Stimulated activated CD4-positive, alpha-beta T cell treated with anti-CD3 and anti-CD28 coated beads, Interleukin-1b, Interleukin-23, amount 100 ng/mL, for 48 hours (primary cell): ENCODE measurements at places on chromosomes 4 and X.

DNA sequence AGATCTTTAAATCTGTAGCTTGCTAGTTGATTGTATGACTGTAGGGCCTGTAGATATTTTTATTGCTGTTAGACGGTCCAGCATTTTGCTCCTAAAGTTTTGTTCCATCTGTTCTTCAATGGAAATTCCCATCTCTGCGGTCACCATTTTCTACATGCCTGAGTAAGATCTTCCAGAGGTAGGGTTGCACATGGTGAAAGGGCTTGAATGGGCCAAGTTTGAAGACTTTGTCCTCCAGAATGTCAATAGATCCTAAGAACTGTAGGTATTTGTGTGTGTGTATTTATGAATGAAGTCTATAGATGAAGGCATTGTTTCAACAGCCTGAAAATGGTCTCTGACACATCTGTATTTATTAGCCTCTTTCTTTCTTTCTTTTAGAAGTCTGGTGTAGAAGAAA is 22.3 kb upstream of the TAPT1 start:
- no peak for DNase-seq

DNA sequence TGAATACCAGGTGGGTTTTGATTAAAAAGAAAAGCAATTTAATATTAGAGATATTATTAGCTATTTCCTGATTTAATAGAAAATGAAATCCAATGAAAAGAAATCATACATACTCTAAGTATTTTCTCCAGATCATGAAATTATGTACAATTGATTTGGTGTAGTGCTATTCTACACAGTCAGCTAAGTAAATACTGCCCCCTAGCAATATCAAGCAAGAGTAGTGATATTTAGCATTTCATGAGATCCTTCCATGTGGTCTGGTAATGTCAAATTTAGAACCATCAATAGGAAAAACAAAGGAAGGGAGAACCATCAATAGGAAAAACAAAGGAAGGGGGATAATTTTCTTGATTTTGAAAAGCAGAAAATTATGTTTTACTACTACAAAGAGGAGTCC is 114.6 kb downstream of the TBCK start:
- no peak for DNase-seq

- DNase-seq: no peak
Measured at GRCh38 chr4:39539089-39539611, 11.9 kb upstream of the UGDH start.

DNA sequence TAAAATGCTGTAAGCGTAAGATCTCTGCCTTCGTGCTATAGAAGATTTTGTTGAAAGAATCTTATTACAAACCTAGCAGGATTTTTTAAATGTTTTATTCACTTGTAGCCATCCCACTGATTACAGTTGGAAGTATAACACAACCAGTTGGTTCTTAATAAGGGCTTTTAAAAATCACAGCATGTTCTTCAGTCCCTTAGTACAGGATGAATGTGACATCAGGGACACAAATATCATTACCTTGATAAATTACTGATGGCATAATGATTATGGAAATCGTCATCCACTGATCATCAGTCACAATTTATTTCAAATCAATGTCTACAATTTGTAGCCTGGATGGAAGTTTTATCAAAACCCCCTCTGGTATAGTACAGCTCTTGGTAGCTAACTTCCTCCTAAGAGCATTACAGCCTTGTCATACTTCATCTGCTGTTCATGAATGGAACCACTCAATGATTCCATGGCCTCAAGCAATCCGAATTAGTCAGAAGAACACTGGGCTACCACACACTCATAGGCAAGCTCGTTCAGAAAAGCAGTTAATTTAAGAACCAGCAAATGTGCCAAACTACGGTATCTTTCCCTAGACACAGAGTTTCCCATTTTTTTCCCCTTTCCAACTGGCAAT is 389.2 kb upstream of the TENM3 start:
- DNase-seq: no peak

- no peak for DNase-seq
Measured at GRCh38 chr4:109072595-109072994, 229.9 kb downstream of the COL25A1 start.

DNA sequence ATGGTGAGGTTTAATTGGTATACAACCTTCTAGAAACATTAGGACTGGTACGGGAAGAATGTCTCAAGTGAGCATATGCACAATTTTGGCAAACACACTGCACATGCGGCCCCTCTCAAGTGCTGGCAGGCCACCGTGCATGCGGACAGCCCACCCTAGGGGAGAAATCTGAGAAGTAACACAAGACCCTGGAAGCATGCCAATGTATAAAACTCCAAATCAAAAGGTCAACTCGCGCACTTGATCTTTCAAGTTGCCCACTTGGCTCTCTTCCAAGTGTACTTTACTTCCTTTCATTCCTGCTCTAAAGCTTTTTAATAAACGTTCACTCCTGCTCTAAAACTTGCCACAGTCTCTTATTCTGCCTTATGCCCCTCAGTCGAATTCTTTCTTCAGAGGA is 488.3 kb downstream of the CFAP47 start:
- DNase-seq: no peak

- DNase-seq: no peak
Measured at GRCh38 chr4:108135549-108136209, 33.1 kb downstream of the LEF1 start.

DNA sequence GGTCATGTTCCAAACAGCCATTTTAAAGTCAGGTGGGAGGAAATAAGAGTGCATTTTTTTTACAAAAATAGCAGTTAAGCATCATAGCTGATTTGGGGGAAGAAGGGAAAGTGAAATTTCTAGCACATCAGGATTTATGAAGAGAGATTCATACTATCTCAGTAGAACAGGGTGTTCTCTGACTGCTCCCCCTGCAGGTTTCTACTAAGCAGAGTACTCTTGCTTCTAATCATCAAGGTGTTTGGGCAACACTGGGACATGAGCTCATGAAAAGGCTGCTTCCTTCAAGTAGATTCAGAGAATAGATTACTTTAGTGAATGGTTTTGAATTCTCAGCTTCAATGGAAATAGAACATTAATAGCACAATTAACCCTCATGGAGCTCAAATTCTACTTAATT is 591.4 kb upstream of the PCDH10 start:
- DNase-seq: no peak
